ENCODE measurements at places on chromosomes 12 and 14.
A peak's percentile ranks its signal among the peaks of the same experiment; 100 is the strongest.

DNA sequence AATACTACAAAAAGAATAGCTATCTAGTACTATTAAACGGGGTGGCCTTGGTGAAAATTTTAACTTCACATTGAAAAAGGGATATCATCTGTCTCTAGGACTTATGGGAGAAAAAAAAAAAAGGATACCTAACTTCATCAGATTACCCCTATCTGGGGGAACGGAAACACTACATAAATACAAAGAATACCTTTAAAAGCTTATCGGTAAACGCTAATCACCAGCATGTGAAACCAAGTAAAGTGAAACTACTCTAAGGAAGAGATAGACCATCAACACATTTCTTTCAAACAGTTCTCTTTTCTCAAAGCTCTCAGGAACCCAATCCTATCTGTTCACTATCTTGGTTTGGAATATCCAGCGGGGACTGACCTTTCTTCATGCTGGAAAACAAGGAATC is 3.5 kb downstream of the KICS2 start:
- DNase-seq: no peak

GRCh38 chr12:111034083-111034885 is 113.9 kb upstream of the MYL2 start:
- DNase-seq: no peak

GRCh38 chr12:93896427-93896826 is 219.3 kb downstream of the CRADD start:
- no peak for DNase-seq

- DNase-seq: no peak
Observed at GRCh38 chr14:28678887-28679286, 87.7 kb upstream of the FOXG1 start.

DNA sequence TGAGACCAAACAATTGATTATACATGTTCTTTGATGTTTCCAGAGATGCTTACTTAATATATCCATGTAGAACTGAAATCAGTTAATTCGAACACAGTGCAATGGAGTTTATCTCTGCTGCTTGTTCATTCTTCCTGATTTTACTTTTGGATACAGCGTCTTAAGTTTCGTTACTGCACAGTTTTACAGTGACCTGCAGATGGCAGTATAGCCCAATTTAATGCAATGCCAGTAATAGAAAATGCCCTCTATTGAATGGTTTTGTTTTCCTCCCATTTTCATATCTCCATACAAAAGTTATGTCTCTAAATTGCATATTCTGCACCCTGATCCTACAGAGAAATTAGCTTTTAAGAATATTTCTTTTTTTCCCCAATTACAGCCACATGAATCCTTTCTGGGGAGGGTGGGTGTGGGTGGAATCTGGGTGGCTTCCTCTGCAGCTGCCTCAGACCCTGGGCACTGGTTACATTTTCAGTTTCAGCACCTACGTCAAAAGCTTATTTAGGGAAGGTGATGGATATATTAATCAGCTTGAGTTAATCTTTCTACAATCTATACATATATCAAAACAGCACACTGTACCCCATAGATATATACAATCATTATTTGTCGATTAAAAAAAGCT is 101.1 kb upstream of the DCD start:
- DNase-seq: peak; percentile 32

DNA sequence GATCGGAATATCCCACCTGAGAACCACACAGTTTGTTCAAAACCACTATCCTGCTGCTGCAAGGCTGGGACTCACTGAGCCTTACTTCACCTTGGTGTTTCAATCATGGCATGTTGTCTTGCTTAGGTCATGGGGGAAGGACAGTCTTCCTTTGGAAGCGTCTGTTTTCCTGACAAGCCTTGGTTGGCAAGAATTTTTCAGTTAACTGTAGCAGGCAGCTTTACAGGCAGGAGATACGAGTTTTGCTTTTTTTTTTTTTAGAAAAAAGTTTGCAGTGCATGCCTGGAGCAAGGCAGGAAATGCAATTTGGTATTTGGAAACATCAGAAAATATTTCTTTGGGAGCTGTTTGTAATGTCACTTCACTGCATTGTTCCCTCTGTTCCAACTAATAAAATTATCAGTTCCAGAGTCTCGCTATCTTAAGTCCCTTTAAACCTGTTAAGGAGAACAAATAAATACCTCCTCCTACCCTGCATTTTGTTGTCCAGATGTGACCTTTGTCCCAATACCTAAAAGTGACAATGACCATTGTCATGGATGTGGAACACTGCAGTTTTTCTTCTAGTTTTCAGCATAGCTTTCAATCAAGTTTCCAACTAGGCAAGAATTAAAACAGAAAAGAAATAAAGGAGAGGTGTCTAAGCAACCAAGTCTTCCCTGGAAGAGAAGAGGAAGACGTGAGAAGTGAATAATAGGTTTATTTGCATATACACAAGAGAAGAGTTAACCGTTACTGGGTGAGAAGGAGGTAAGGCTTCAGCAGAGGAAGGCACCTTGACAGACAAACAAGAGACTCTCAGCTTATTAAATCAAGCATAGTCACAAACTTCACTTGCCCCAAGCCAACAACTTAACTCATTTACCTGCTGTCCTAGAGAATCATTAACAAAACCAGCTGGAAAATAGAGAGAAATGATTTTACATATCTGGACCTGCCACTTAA is 71.4 kb upstream of the ACTN1 start:
- no peak for DNase-seq

DNA sequence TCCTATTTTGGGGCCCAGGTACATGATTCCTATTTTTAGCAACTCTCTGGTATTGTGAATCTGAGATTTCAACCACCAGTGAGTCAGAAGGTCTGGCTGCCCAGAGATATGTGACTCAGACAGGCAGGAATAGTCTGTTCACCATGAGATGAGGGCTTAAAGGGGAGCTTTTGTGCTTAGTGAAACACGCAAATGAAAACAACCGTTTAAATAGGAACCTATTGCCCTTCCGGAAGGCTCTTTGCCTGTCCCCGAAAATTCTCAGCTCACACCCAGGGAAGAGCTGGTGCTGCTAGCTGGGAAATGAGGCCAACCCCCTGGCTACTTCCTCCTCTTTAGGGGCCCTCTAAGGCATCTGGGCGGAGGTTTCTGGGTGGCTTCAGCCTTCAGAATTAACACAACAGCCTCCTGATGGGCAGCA is 283.6 kb downstream of the CACNA1C start:
- DNase-seq: peak; percentile 98

DNA sequence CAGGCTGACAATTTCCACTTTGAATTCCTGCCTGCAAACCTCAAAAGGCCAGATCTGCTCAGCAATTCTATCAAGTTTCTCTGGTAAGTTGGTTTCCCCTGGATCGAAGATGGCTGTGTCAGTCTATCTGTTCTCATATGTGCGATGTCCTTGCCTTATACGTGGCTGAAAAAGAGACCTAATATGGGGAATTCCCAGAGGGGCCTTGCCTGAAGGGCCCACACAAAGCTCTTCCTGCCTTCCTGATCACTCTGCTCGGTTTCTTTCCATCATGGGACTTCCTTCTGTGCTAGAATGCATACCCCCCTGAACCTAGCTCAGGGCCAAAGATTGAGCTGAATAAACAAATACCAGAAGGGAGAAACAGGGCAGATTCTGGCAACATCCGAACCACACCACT is 13.2 kb downstream of the TCL1B start:
- DNase-seq: no peak

DNA sequence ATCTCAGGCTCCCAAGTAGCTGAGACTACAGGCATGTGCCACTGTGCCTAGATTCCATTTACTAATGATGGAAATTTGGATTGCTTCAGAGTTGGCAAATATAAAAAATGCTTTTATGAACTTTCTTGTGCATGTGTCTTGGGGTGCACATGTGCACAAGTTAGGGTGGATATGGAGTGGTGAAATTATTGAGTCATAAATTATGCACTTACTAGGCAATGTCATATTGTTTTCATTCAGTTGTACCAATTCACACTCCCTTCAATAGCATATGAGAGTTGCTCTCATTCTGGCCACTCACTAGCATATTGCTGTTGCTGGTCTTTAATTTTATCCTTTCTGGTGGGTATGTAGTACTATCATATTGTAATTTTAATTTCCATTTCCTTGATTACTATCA is 45.7 kb upstream of the KRAS start:
- DNase-seq: no peak

- peak; percentile 65 for DNase-seq
Observed at GRCh38 chr14:52020866-52021717, 31.7 kb downstream of the RTRAF start.

- no peak for DNase-seq
Observed at GRCh38 chr14:44180975-44181374, 326.1 kb downstream of the FSCB start.

DNA sequence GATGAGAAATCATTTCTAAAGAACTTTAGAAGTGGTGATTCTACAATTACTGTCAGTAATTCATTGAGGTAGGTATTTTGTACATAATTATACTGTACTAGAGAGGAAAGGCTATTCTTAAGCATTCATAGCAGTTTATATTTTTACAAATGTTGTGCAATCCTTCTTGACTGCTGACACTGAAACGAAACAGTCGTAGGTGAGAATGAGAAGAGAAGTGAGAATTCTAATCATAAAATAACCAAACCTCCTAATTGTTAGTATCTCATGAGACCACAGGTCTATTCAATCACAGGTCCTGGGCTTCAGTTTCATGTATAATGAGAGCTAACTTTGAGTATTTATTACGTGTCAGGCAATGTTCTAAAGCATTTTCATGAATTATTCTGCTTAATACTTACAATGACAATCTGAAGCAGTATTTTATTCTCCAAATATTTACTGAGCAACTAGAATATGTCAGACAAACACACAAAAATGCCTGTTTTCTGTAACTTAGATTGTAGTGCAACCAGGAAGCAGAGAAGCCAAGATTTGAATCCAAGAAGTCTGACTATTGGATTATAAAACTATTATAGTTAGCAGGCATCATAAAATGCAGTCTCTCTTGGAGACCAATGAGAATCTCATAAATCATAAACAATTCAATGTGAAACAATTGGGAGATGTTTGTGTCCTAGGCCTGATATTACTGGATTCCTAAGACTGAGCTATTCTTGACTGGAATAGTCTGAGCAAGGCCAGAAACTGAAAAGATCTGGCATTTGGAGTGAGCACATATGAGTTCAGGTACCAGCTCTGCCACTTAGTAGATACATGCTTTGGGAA is 24.3 kb downstream of the RERG start:
- DNase-seq: no peak

GRCh38 chr12:94500831-94501567 is 41.3 kb upstream of the CEP83 start:
- DNase-seq: no peak

DNA sequence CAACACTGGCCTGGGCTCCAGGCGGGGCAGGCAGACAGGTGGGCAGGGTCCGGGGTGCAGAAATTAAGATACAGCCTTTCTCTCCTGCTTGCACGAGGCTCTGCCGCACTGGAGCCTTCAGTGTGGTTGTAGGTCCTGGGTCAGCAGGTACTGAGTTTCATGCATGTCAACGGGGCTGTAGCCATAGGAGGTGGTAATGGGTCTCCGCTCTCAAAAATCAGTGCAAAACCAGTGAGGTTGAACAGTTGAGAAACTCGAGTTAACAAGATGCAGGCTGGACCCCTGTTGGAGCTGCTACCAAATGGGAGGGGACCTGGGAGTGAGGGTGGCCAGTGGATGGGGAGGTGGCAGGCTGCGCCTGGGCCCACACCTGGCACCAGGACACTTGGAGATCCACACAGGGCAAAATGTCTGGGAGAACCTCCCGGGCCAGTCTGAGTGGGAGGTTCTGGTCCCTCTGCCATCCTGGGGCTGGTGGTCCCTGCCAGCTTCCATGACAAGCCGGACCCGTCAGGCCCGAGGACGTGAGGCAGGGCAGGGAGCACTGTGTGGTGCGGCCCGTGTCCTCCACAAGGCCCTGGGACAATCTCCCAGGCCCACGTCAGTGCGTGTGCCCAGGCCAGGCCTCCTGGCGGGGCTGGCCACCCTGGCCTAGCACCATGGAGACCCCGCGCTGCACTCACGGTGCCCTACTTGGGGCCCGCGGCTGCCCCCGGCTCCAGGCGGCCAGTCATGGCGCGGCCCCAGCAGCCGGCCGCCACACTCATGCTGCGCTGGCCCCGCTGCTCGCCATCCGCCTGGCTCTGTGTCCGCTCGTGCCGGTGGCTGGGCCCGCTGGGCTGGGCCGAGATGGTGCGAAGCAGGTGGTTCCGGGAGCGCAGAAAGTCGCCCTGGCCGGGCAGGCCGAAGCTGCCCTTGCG is 5.1 kb downstream of the ARL6IP4 start:
- DNase-seq: no peak

DNA sequence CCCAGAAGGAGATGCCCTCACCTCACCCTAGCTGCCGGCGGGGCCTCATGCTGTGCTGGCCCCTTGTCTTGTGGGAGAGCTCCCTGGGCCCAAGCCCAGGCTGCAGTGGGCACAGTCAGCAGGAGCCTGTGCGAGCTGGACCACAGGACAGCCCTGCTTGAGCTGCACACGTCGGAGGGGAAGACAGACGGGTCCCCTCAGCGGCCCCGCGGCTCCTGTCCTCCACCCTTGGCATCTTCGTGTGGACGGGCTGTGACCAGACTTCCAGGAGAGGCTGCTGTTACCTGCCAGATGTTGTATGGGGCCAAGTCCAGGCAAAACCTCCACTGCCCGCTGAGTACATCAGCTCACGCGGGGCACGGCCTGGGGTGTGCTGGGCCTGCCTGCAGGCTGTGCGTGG is 9.4 kb upstream of the TEX22 start:
- DNase-seq: no peak

DNA sequence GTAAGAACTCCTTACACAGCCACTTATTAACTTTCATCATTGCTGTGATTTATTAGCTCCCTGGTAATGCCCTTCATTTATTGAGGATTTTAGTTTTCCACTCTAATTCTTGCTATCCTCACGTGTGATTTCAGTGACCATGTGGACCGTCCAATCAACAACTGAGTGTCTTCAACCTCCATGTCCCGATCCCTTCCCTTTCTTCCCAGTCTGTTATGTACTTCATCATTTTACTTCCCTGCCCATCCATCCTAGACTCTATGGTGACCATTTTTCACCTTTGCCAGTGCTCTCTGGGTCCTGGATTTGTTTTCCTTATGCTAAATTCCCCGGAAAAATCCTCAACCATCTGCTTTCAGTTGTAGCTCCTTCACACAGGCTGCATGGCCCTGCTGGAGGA is 111.0 kb downstream of the MSRB3 start:
- no peak for DNase-seq

- DNase-seq: no peak
Observed at GRCh38 chr12:114665411-114666260, 18.3 kb downstream of the TBX3 start.

DNA sequence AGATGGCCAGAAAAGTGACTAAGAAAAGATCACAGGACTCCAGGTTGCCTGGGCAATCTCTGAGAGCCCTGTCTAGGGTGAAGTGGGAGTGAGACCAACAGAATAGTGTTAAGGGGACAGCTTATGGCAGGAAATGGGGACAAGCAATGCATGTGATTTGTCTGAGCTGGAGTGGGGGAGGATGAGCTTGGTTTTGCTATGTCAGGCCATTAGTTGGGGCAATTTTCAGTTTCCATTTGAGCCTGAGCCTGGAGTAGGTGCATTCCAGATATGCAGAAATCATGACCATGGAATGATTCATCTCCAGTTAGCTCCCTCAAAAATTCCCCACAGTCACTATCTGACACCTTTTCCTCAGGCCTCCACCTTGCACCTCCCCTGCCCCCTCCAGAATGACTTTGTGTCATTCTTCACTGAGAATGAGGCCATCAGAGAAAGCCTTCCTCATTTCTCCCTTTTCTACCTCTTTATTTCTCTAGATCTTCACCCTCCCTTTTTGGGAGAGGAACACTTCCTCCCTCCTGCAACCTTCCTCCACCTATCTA is 150.9 kb upstream of the PLEKHG7 start:
- peak; percentile 22 for DNase-seq

- no peak for DNase-seq
Observed at GRCh38 chr12:57092529-57092862, 3.6 kb downstream of the NAB2 start.
